ENCODE measurements at places on chromosomes 7 and 10. TPM values are rescaled to one million over a fixed set of nuclear protein-coding genes. Genes with fewer than 3 reads are reported as not detected.

- no peak for DNase-seq
These were observed 584.6 kb downstream of the CNTNAP2 start for GRCh38 chr7:146701166-146701565.

DNA sequence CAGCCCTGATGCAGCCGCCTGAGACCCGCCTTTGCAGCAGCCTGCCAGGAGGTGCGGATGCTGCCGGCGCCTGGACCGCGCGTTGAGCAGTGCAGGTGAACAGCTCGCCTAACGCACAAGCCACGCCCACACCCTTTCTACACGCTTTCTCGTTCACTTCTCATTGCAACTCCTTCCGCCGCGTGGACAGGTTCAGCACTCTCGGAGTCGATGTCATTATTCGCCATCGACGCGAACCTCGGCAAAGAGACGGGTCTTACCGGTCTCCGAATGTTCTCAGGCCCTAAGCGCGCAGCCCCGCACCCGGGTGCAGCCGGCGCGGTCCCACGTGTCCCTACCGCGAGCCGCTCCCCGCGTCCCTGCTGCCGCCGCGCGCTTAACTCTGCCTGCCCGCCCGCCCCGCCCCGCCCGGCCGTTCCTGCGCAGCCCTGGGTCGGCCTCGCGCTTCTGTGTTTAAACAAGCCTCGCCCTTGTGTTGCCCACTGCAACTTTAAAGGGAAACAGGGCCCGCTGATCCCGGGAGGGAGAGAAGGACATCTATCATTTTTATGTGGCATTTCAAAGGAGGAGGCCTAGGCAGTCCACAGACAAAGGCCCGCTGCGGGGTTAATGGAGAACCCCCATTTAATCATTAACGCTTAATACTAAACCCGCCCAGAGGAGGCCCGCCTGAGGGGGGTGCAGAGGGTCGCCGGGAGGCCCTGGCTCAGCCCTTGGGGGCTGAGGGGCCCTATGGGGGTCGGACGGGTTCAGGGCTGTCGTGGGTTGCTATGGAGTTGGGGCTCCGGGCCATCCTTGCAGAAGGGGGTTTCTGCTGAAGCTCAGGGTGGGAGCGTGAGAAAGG, 128.5 kb downstream of the WDR11 start:
- DNase-seq: no peak

DNA sequence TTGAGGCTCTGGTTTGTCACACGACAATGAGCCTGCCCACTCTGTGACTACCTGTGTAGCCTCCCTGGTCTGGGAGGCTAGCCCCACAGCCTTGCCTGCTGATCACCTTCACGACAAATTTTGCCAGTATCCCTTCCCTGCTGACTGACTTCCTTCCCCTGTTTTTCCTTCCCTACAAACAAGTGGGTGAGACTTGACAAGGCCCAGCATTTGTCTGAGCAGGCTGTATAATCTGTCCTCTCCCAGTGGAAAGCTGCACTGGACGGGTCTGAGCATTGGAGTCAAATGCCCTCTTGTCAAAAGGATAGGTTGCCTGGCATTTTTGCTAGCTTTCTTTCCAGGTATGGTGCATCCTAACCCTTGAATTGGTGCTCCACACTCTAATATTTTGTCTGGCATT, 1088.4 kb downstream of the KCNMA1 start:
- DNase-seq: no peak

- no peak for DNase-seq
These were observed 25.6 kb upstream of the MKX start for GRCh38 chr10:27771231-27771630.

DNA sequence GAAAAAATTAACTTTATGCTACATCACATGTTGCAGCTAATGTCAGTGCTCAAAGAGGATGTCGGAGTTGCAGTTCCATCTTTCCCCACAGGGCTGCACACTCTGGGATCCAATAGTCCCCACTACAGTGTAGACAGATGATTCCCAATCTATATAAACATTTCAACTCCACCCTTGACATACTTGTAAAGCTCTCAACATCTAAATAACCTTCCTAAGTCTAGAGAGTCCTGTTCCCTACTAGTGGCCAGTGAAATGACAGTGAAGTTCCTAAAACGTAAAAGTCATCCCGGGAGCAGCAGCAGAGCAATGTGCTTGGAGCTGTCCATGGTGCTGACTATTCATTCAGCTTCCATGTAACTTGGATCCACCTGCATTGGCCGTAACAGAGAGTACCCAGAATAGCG, 145.1 kb downstream of the GRM8 start:
- peak; percentile 47 for DNase-seq

GRCh38 chr7:157516311-157516710, 179.5 kb downstream of the DNAJB6 start:
- DNase-seq: no peak

DNA sequence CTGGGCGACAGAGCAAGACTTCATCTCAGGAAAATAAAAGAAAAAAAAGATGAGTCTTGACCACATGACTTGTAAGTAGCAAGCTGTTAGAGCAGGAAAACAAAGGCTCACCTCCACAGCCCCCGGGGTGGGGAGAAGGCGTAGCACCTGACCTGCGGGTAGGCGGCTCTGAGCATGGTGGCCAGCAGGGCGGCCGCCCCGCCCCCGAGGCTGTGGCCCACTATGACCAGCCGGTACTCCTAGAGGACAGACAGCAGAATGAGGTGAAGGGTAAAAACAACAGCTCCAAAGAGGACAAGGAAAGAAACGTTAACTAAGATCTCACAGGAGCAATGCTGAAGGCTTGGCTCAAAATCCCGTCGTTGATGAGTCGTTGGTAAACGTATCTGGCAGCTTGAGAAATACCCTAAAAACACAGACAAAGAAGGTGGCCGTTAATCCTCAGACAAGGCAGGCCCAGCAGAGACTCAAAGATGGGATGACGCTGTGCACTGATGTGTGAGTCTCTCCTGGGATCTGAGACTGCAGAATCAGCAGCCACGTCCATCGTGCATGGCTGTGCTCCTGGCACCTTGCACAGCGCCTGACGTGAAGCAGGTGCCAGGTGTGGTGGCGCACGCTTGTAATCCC, 31.1 kb downstream of the DAGLB start:
- no peak for DNase-seq

DNA sequence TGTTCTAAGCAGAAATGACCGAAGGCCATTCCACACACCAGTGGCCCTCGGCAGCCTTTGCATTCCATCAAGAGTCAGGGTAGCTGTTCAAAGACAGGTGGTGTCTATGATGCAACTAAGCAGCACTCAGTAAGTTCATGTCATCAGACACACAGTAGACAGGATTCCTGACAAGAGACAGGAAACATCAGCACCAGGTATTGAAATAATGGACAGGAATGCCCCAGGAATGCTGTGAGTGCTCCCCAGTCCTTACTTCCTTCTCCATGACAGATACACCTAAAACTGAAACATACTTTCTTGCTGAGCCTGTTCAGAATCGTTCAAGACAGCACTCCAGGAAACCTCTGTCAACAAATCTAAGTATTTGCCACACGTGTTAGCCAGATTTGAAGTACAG, 204.4 kb downstream of the TPST1 start:
- DNase-seq: no peak

DNA sequence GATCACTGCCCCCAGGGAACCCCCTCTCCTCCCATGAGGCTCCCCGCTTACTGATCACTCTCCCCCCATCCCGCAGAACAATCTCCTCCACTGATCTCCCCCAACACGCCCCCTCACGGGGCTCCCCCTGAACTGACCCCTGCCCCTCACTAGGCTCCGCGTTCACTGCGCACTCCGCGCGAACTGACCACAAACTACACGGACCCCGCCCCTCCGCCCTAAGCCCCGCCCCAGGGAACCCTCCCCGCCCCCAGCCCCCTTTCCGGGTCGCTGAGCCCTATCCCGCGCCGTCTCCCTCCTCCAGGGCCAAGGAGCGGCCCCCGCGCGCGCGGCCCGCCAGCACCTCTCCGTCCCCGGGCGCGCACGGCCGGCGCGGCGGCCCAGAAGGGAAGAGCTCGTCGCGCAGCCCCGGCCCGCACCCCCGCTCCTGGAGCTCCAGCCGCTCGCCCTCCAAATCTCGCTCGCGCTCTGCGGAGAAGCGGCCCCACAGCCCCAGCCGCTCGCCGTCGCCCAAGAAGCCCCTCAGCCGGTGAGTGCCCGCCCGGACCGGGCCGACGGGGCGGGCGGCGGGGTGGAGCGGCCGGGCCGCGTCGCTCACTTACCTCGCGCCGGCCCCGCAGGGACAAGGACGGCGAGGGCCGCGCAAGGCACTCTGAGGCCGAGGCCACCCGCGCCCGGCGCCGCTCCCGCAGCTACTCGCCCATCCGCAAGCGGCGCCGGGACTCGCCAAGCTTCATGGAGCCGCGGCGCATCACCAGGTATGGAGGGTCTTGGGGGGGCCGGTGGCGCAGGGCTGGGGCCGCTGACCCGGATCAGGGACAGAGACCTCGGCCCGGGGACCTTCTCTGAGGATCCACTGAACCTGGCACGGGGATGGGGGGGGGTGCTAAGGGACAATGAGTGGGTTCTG, 19.9 kb upstream of the HSPB1 start:
- DNase-seq: no peak

DNA sequence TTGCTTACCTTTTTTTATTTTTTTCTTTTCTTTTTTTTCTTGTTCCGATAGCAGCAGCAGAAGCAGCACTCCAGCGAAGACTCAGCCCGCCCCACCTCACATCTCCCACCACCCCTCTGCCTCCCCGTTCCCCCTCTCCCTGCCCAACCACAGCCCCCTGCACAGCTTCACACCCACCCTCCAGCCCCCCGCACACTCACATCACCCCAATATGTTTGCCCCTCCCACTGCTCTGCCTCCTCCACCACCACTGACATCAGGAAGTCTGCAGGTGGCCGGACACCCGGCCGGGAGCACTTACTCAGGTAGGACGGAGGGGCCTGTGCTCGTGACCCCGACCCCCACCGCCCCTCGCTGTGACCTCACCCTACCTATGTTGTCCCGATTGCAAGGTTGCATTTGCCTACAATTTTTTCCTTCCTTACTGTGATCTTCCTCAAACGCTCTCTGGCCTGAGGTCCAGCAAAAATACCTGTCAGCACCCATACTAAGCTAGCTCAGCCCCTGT, 367.2 kb upstream of the GALNT17 start:
- DNase-seq: no peak

Gene CRHR2
- 1.9 TPM for polyA plus RNA-seq

Gene MEOX2
- 40.2 TPM for polyA plus RNA-seq

Gene ALKBH4
- polyA plus RNA-seq: 8.9 TPM

Gene POU6F2
- 0.18 TPM for polyA plus RNA-seq

Gene UNC5B
- polyA plus RNA-seq: 11.6 TPM

Gene CYTH3
- 43.3 TPM for polyA plus RNA-seq

Gene ELFN1
- polyA plus RNA-seq: 6.7 TPM

Gene NXPH1
- not detected for polyA plus RNA-seq

Gene OR2A1
- 0.19 TPM for polyA plus RNA-seq

Gene TWIST1
- 5.6 TPM for polyA plus RNA-seq

All from hindlimb muscle (tissue), 1 donor.